ENCODE measurements at places on chromosomes 6 and 20.

DNA sequence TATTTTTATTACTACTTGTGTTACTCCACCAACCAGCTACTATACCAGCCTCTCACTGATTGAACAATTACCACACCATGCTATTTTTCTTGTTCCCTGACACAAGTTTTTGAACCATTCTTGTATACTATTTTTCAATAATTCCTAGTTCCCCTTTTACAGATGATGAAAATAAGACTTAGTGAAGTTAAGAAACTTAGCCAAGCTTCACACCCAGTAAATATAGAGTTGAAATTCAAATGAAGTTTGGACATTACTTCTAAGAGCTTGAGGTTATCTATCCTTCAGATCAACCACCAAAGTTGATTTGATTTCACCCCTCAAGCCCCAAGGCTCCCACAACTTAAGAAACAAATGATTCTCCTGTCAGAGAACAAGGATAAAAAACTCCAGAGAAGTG is 13.1 kb upstream of the BCAS1 start:
- no peak for DNase-seq

- peak; percentile 60 for DNase-seq
Observed at GRCh38 chr20:16475225-16475624, 98.0 kb downstream of the KIF16B start.

- no peak for DNase-seq
Observed at GRCh38 chr20:19710336-19711120, 47.5 kb upstream of the RIN2 start.

DNA sequence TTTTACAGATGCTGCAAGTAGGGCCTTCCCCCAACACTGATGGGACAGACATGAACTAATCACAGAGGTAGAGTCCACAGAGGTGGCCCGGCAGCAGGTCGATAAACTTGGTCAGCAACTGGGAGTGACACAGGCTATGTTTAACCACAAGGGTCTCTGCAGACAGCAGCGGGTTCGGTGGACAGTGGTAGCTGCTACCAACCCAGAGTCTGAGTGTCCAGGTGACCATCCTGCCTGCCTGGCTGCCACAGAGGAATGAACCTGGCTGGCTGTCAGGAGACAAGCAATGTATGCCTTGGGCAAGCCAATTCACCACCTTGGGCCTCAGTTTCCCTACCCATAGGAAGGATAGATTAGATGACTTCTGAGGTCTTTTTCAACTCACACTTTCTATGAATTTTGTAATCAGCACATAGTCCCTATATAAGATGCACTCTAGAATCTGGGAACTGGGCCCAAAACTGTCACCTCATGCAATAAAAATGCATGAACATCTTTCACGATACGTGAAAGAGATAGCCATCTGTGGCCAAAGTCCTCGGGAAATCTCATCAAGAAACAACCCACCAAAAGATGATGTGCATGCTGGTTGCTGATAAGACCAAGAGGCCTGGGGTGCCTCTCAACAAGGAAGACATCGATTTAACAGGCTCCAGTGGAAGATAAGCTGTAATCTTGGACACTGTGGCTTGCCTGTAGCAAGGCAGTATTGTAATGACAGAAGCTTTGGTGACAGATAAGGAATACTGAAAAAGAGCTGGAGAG is 30.5 kb downstream of the MDGA1 start:
- no peak for DNase-seq

DNA sequence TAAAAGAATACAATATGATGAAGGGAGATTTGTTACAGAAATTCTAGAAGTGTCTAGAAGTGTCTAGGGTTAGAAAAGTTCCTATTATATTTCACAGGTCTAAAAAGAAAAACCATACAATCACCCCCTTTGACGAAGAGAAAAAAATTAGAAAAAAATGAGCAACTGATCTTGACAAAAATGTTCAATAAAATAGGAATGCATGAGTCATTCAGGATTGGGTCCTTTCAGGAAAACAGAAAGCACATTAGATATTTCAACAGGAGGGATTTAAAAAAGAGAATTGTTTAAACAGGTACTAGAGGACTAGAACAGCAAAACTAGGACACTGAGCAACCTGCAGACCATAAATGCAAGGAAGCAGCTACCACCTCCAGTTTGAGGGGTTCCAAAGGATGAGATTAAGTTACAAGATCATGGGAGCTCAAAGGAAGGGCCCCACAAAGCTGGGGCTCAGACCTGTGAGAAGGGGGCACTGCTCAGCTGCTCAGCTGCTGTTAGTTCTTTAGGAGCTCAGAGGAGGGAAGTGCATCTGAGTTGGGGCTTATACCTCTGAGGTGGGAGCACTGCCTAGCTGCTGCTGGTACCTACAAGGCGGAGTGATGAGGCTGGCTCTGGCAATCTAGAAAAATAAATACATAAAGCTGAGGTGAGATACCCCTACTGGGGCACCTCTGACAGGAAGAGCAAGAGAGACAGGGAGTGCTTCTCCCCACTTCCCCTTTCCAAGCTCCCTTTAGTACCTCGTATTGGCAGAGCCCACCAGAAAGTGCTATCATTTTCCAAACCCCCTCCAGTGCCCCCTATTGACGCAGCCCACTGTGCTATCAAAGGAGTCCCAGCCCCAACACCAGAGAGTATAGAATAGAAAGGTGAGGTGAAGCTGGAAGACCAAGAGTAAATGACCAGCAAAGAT is 27.1 kb upstream of the BEND6 start:
- DNase-seq: no peak

DNA sequence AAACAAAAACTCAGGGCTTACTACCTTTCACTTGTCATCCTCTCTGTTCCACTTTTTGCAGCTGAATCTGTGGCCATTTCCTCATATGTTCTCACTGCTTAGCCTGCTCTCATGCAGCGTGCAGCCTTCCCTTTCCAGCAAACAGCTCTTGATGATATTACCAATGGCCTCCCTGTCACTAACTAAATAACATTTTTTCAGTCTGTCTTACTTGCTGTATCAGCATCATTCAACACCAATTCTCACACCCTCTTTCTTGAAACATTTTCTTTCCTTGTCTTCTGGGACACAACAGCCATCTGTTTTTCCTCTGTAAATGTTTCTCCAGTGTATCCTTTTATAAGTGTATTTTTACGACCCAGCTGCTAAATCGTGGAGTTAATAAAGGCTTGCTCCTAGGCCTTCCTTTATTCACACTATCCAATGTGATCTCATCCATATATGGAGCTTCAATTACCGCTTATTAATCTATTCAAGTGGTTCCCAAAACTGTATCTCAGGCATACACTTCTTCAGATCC is 523.6 kb upstream of the RNF217 start:
- no peak for DNase-seq

DNA sequence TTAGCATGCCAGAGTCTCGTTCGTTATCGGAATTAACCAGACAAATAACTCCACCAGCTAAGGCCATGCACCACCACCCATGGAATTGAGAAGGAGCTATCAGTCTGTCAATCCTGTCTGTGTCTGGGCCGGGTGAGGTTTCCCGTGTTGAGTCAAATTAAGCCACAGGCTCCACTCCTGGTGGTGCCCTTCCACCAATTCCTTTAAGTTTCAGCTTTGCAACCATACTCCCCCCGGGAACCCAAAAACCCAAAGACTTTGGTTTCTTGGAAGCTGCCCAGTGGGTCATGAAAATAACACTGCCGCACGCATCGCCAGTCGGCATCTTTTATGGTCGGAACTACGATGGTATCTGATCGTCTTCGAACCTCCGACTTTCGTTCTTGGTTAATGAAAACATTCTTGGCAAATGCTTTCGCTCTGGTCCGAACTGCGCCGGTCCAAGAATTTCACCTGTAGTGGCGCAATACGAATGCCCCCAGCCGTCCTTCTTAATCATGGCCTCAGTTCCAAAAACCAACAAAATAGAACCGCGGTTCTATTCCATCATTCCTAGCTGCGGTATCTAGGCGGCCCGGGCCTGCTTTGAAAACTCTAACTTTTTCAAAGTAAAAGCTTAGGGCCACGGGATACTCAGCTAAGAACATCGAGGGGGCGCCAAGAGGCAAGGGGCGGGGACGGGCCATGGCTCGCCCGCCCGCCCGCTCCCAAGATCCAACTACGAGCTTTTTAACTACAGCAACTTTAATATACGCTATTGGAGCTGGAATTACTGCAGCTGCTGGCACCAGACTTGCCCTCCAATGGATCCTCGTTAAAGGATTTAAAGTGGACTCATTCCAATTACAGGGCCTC is 1958.5 kb upstream of the DEFB115 start:
- no peak for DNase-seq

- DNase-seq: no peak
Observed at GRCh38 chr6:31321820-31322219, 35.2 kb downstream of the HLA-B start.

- DNase-seq: no peak
Observed at GRCh38 chr20:45890077-45890984, 677 bp downstream of the NEURL2 start.

DNA sequence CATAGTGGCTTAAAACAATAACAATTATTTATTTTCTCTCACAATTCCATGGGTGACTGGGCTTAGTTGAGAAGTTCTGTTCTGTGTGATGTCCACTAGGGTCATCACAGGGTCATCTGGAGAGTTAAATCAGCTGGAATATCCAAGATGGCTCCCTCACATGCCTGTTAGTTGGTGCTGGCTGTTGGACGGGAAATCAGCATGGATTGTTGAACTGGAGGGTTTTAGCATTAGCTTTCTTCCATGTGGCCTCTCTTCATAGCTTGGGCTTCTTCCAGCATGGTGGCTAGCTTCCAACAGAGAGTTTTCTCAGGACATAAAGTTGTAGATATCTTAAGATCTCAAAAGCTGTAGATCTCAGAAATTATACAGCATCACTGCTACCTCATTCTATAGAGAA is 19.6 kb downstream of the MARCKS start:
- no peak for DNase-seq

DNA sequence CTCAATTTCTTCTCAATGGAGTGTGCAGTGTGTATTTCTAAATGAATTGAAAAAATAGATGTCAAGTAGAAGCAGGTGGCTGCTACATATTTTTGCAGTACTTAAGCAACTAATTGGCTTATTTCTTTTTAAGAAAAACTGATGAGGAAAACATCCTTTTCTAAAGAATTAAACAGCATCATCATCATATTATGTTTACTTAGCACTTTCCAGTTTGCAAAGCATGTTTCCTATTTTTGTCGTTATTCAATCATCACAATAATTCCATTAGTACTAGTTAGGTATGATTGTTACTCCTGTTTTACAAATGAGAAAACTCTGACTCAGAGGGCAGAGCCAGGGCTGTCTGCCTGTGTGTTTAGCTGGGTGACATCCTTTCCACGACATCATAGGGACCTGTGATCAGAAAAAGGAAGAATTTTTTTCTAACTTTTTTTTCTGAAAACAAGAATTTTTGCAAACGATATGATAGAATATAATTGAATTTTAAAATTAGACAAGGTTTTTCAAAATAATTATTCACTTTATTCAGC is 22.7 kb upstream of the BMP6 start:
- no peak for DNase-seq

- peak; percentile 71 for DNase-seq
Observed at GRCh38 chr6:143059663-143060353, 881 bp upstream of the AIG1 start.

- DNase-seq: no peak
Observed at GRCh38 chr6:1726341-1726768, 116.6 kb downstream of the FOXC1 start.

GRCh38 chr6:2706558-2706957 is 44.2 kb downstream of the MYLK4 start:
- DNase-seq: no peak

GRCh38 chr6:33540768-33541167 is 39.3 kb downstream of the BAK1 start:
- no peak for DNase-seq

DNA sequence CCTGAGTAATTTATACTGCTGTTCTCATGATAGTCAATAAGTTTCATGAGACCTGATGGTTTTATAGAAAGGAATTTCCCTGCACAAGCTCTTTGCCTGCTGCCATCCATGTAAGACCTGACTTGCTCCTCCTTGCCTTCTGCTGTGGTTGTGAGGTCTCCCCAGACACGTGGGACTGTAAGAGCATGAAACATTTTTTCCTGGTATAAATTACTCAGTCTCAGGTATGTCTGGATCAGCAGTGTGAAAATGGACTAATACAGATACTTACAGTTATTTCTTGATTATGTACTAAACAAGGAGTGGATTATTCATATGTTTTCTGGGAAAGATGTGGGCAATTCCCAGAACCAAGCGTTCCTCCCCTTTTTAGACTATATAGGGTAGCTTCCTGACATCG is 1.9 kb upstream of the TRIM38 start:
- no peak for DNase-seq

DNA sequence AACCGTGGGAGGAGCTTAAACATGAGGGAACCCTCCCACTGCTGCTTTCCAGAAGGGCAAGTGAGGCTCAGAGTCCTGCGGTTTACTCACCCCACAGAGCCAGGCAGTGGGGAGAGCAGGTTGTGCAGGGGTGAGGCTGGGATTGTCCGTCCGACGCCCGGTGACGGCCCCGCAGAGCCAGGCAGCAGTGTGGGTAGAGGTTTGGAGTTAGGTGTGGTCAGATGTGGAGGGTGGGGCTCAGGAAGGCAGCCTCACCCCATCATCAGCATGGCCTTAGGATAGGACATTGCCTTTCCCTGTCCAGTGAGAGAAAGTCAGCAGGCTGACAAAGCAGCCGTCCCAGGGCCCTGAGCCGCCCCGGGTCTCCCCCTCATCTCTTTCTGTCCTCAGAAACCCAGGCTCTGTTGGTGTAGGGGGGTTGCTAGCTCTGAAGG is 234.6 kb downstream of the DLL1 start:
- no peak for DNase-seq

GRCh38 chr6:110366975-110367374 is 8.8 kb upstream of the METTL24 start:
- no peak for DNase-seq

- no peak for DNase-seq
Observed at GRCh38 chr6:46130666-46131065, 877 bp downstream of the ENPP4 start.

- DNase-seq: no peak
Observed at GRCh38 chr6:137020776-137021175, 24.0 kb downstream of the IL20RA start.

DNA sequence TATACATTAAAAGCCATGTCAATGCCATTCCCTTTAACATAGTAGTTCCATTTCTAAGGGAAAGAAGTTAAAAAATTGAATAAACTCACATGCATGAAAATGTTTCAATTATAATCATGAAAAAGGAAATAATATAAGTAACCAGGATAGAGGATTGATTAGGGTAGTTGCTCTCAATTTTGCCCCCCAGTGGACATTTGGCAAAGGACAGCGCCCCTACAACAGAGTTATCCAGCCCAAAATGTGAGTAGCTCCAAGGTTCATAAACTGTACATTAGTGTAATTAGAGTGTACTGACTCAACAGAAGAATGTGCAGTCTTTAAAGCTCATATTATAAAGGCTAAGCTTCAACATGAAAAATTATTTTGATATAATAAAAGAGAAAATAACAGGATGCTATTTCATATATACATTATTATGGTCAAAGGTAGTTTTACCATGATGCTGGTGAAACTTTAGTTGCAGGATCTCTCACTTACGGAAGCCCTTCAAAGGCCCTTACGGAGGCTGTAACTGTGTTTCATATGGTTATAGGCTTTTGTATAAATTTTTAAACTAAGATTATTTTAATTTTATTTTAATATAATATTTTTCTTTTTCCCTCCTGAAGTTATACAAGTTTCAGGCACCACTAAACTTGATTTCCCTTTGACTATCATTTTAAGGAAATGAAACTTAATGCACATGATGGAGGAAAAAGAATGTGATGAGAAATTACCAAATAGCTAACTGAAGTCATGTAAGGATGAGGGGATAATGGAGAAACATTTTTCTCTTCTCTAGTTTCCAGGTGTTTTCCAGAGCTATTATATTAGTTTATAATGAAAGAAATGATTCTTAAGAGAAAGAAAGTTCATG is 403.6 kb downstream of the PLCB1 start:
- DNase-seq: no peak

Measured in LNCaP clone FGC (cell line).